ENCODE measurements at places on chromosomes 12 and 14. TPM values are rescaled to one million over a fixed set of nuclear protein-coding genes. Genes with fewer than 3 reads are reported as not detected.

DNA sequence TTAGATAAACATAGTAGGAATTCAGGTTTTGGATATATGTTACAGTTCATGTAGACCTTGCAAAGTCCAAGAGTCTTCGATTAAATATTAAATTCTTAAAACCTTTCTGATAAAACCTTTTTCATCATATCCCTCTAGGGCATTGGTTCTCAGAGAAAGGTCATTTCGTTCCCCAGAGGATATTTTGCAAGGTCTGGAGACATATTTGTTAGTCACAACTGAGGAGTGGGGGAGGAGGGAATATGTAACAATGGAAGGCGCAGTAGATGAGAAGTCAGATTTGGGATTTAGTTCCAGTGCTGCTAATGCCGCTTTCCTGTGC is 5.3 kb downstream of the TMEM253 start:
- no peak overlapping the region for H3K4me3 ChIP-seq
- DNase-seq = no peak
- H3K27ac ChIP-seq = no peak overlapping the region
- no peaks in the 10 kb centered on the region for H3K36me3 ChIP-seq

DNA sequence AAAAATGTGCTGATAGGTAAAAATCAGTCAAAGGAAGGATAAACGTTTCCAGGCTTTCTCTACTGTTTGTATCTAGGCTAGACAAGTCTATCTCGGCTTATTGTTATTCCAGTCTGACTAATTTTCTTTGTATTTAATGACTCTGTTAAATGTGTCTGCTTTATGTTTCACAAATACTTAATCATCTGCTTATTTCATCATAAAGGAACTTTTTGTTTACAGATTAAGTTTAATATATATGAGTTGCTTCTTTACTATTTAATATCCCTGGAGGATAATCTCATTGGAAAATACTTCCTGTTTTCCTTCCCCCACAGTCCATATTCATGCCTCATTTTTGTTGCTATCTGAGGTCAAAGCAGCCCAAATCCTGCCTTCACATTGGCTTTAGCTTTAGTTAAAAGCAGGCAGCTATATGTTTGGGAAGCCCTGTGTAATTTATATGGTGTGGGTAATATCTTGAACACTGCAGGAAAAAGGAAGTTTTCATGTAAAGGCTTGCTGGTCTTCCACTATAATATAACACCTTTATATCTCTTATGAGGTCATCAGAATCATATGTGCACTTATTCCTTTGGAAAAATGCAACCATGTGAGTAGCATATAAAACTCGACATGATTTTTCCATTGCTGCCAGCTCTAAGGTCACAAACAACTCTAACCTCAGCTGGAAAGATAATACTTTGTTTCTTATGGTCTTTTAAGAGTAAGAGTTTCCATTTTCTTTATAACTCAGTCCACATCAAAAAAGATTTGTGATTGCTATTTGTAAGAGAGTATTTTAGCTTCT is 76.8 kb downstream of the ALX1 start:
- H3K27ac ChIP-seq = no peak overlapping the region
- H3K36me3 ChIP-seq = no peaks in the 10 kb centered on the region
- H3K27me3 ChIP-seq = no peaks in the 10 kb centered on the region
- H3K4me1 ChIP-seq = no peaks in the 10 kb centered on the region

ADCY6 gene
- total RNA-seq = 2.6 TPM

GRCh38 chr14:37179896-37180502 is 7.6 kb upstream of the SLC25A21 start:
- H3K27ac ChIP-seq = no peak overlapping the region
- H3K36me3 ChIP-seq = no peaks in the 10 kb centered on the region
- H3K4me3 ChIP-seq = no peak overlapping the region

DNA sequence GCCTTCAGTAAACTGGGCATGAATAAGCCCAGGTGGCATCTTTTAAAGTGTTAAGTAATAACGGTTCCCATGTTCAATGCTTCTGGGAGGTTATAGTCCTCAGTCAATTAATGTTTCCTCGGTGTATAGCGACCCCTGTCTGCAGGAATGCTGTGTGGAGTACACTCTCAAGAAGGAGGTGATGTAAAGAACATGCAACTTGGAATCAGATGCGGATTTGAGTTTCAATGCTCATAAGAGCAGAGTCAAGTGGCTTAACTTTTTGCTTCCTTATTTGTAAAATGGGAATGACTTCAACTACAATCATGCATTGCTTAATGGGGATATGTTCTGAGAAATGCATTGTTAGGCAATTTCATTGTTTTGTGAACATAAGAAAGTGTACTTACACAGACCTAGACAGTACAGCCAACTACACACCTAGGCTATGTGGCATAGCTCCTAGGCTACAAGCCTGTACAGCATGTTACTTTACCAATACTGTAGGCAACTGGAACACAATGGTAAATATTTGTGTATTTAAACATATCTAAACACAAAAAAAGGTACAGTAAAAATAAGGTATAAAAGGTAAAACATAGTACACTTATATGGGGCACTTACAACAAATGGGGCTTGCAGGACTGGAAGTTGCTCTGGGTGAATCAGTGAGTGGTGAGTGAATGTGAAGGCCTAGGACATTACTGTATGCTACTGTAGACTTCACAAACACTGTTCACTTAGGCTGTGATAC is 6.7 kb upstream of the MRPS35 start:
- DNase-seq = peak; percentile 64
- H3K27me3 ChIP-seq = no peaks in the 10 kb centered on the region
- H3K27ac ChIP-seq = no peak overlapping the region

DNA sequence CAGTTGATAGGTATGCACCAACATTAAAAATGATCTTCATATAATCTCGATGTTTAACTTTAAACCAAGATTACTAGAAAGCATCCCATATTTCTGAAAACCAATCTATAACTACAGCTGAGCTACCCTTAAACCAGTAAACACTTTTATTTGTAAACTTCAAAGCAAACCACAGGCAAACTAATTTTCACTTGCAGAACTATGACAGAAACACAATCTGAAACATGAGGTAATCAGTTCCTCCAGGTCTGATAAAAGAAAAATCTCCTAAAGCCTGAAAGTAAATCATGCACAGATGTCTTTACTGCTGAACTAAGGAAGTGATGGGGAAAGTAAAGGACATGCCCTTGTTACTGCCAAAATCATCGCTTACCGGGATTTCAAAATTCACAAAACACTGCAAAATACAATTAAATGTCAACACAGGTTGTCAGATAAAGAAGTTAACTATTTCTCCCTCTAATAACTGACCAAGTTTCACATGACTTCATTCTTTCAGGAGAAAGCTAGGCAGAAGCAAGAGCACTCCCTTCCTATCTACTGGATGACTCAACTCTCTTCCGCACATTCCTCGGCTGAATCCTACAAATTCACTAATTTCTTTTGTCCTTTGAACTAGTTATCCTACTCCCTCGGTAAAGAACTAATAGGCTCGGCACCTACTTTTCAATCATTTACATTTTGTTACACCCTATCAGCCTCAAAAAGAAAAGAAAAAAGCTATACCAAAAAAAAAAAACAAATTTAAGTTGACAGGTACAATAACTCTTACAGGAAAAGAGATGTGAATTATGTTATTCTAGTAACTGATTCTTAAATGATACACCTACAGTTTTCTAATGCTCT is 1.4 kb downstream of the EEA1 start:
- peak overlapping the region; percentile 91 for H3K4me3 ChIP-seq
- no peaks in the 10 kb centered on the region for H3K27me3 ChIP-seq
- H3K36me3 ChIP-seq = no peaks in the 10 kb centered on the region
- H3K4me1 ChIP-seq = peaks cover 21% of the 10 kb centered on the region
- H3K27ac ChIP-seq = peak overlapping the region; percentile 80
- DNase-seq = no peak

MAP3K9 gene
- 0.47 TPM for total RNA-seq

Measured in thymus (tissue), 14 donors.